CD4-positive, alpha-beta T cell treated with Interleukin-2 at 100 ng/mL for 4 hours (primary cell): ENCODE measurements at places on chromosomes 16 and 17.

GRCh38 chr16:11562411-11562810 is 24.3 kb downstream of the LITAF start:
- DNase-seq, result no peak

DNA sequence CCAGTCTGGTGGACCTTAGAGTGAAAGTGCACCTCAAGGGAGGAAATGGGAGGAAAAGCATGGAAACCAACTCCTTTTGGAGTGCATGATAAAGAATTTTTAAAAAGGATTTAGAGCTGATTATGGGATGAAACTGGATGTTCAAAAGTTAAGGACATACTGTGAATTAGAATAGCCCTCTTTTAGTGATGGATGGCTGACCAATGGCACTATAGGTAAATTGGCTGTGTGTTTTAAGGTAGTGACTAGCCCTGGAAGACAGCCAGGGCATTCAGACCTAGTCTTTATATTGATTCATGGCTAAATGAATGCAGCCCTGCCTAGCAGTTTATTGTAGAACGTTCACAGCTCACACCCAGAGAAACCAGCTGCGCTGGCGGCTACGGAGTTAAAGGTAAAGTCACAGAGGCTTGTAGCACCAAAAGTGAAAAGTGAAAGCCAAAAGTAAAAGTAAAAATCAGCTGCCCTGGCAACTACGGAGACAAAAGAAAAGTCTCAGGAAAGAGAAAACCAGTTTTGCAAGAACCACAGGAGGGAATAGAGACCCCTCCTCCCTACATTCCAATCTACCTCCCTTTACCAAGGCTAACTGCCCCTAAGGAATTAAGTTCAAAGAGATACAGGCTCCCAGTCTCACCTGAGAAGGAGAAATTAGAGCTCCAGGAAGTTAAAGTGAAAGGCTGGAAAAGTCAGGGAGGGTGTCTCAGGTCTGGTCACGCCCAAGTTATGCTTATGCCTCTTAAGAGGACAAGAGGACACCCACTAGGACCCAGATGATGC is 21.8 kb downstream of the ACSM1 start:
- peak; percentile 29 for DNase-seq

DNA sequence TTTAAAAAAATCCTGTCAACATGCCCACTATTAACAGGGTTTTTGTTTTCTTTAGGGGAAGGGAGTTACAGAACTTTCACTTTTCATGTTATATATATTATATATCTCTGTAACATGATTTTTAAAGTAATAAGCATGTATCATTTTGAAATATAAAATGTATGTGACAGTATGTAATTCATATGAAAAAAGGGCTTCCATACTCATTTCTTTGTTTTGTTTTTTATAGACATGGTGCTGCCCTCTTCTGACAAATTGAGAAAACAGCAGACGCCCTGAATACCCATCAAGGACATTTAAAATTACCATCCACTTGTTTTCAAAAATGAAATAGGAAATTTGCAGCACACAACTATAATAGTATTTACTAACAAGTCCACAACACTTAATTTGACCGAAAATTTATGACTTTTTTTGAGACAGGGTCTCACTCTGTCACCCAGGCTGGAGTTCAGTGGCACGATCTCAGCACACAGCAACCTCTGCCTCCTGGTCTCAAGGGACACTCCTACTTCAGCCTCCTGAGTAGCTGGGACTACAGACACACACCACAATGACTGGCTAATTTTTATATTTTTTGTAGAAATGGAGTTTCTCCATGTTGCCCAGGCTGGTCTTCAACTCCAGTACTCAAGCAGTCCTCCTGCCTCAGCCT is 30.4 kb downstream of the CFDP1 start:
- peak; percentile 48 for DNase-seq

DNA sequence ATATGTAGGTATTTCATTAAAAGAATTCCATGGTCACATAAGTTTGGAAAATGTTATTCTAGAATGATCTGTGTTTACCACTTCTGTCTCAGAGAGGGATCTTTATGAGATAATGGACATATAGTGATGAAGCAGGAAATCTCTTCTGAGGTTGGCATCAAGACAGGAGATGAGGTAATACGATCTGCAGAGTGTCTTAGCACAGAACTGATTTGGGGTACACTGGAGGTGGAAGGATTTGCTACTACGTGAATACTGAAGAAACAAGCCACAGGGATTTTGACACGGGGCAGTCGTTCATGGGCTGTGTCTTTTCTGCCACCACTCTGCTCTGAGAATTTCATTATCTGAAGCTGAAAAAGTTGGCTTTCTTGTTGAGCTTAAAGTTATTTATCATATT is 5.5 kb downstream of the CBFB start:
- no peak for DNase-seq

GRCh38 chr16:10971560-10971961 is 27.2 kb downstream of the CLEC16A start:
- DNase-seq, result peak; percentile 74

DNA sequence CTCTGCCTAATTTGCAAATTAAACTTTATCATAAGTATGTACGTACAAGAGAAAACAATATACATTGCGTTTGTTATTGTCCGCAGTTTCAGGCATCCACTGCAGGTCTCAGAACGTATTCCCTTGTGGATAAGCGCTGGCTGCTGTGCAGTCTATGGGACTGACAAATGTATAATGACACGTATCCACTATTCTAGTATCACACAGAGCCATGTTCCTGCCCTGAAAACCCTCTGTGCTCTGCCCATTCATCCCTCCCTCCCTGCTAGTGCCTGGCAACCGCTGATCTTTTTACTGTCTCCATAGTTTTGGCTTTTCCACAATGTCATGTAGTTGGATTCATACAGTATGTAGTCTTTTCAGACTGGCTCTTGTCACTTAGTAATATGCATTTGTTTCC is 179.4 kb downstream of the MAF start:
- no peak for DNase-seq

DNA sequence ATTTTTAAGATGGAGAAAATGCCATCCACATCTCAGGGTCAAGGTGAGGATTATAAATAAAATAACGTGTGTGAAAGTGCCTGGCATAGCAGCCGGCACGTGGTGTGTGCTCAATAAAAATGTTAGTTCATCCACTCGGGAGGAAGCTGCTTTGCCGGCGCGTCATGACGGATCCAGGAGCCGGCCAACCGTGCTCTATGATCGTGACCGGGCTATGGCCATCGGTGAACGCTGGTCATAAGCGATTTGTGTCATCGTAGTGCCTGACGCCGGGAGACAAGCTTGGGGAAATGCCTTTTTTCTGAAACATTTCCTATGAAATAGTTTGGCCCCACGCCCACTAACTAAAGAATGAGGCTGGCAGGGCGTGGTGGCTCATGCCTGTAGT is 74.0 kb downstream of the CMC2 start:
- no peak for DNase-seq

GRCh38 chr17:27603880-27604794 is 26.9 kb upstream of the LGALS9 start:
- DNase-seq, result no peak

- DNase-seq, result no peak
These were observed 3.8 kb upstream of the JPT2 start for GRCh38 chr16:1674306-1674705.

DNA sequence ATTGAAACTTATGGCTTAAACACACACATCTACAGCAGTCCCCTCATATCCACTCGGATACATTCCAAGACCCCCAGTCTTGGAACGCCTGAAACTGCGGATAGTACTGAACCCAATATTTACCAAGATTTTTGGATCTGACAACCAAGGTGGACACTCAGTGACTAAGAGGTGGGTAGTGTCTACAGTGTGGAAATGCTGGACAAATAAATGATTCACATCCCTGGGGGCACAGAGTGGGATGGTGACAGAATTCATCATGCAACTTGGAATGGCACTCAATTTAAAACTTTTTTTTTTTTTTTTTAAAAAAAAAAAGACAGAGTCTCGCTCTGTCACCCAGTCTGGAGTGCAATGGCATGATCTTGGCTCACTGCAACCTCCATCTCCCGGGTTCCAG is 54.2 kb upstream of the TRAP1 start:
- no peak for DNase-seq

GRCh38 chr17:42608305-42609181 is 631 bp downstream of the RETREG3 start:
- peak; percentile 7 for DNase-seq

DNA sequence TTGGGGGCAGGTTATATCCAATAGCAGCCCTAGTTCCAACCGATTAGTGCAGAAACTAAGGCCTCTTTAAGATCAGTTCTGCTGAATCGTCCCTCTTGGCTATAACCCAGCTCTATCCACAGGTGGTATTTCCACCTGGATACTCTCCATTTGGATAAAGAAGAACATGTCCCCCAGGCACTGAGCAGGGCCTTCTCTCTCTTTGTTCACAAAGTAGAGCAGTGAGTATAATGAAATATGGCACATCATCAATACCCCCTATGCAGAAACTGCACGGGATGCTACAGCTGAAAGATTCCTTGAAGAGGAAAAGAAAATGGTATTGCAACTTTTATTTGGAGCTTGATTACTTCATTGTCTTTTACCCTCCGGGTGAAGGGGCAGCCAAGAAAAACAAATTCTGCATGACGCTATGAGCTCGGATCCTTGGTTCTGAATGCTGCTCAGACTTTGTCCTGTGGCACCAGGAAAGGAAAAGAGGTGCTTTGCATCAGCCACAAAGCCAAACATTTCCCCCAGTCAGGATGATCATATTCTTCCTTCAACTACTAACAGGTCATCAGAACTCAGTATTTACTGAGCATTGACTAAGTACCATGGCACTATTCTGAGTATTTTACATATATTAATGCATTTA is 399.7 kb downstream of the NPIPA8 start:
- DNase-seq, result no peak

DNA sequence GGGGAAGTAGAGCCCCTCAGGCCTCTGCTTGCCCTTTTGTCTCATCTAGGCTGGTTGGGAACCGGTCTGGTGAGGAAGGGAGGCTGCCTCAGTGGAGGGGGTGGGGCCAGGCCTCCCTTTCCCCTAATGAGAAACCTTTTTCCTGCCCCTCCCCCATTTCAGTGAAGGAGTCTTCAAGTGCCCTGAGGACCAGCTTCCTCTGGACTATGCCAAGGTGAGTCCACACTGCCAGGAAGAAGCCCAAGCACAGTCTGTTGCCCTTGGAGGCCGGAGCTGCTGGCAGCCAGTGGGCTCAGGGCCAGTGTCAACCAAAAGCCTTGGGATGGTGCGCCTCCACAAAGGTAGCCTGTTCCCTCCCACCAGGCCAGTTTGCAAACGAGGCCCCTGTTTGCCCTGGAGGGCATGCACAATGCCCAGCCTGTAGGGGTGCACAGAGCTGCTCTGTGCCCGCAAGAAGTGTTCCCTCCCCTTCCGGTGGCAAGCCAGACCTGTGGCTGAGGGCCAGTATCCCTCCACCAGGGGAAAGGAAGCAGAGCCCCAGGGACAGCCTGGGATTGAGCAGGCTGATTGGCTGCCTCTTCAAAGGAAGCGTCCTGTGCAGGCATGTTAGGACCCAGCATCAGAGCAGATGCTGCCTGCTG is 3.4 kb downstream of the TRAF4 start:
- DNase-seq, result no peak

DNA sequence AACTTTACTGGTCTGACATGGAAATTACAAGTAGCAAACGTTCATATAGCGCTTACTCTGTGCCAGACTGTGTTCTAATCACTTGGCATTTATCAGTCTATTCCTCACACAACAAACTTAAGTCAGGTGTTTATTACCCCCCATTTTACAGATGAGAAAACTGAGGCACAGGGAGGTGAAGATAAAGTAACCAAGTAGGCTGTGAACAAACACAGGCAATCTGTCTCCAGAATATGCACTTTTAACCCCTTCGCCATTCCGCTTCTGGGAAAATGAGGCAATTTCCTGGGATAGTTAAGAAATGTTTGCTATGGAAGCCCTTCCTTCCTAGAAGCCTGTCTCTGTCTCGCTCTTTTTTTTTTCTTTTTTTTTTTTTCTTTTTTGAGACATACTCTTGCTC is 12.2 kb upstream of the CXCL16 start:
- no peak for DNase-seq

- no peak for DNase-seq
These were observed 79.6 kb downstream of the GAS7 start for GRCh38 chr17:10118788-10119130.

GRCh38 chr17:28970879-28971278 is 19.6 kb upstream of the PHF12 start:
- no peak for DNase-seq

DNA sequence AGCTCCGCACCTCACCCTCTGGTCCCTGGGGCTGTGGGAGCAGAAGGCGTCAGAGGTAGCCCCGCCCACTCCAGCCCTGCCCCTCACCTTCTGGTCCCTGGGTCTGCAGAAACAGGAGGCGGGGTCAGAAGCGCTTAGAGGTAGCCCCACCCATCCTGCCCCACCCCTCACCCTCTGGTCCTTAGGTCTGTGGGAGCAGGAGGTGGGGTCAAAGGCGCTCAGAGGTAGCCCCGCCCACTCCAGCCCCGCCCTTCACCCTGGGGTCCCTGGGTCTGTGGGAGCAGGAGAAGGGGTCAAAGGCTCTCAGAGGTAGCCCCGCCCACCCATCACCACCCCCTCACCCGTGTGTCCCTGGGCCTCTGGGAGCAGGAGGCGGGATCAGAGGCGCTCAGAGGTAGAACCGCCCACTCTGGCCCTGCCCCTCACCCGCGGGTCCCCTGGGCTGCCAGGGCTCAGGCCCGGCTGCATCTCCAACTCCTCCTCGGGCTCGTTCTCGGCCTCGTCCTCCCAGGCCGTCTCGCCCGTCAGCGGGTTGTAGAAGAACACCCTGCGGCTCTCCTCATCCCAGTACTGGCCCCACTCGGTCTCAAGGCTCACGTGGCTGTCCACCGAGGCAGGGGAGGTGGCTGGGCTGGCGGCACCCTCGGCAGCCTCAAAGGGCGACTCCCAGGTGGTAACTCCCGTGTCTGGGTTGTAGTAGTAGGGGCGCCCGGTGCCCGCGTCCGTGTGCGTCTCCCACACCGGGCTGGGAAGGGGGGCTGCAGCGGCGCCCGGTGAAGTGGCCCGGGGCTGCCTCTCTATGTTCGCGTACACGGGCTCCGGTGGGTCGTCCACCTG is 27.2 kb downstream of the ARHGAP27 start:
- DNase-seq, result no peak

DNA sequence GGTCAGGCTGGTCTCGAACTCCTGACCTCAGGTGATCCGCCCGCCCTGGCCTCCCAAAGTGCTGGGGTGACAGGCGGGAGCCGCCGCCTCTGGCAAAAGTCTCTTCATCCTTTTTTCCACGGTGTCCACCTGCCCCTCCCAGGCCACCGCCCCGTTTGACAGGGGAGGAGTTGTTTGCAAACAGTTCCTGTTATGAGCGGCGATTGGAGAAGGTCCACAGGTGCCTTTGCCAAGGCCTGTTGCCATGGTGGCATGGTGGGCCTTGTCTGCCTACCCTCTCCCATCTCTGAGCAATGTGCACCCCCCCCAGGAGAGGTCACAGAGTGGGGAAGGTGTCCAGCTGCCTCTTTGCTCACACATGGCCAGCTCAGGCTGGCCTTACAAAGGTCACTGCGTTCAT is 16.0 kb upstream of the RAP1GAP2 start:
- DNase-seq, result no peak

- no peak for DNase-seq
These were observed 24.7 kb downstream of the DNAI2 start for GRCh38 chr17:74298778-74299177.
